Testis (tissue), 5 donors: ENCODE measurements at places on chromosomes 4 and X. TPM values are rescaled to one million over a fixed set of nuclear protein-coding genes. Genes with fewer than 3 reads are reported as not detected.

Gene POU3F4
- total RNA-seq = not detected

GRCh38 chr4:186726426-186727168 is 2.9 kb upstream of the FAT1 start:
- H3K27me3 ChIP-seq = no peaks in the 10 kb centered on the region
- H3K4me3 ChIP-seq = peak overlapping the region; percentile 86
- peaks cover 21% of the 10 kb centered on the region for H3K4me1 ChIP-seq

- DNase-seq = no peak
- no peak overlapping the region for H3K27ac ChIP-seq
- no peaks in the 10 kb centered on the region for H3K36me3 ChIP-seq
- H3K4me1 ChIP-seq = no peaks in the 10 kb centered on the region
Observed at GRCh38 chrX:76064825-76065224, 108.0 kb upstream of the PBDC1 start.

DNA sequence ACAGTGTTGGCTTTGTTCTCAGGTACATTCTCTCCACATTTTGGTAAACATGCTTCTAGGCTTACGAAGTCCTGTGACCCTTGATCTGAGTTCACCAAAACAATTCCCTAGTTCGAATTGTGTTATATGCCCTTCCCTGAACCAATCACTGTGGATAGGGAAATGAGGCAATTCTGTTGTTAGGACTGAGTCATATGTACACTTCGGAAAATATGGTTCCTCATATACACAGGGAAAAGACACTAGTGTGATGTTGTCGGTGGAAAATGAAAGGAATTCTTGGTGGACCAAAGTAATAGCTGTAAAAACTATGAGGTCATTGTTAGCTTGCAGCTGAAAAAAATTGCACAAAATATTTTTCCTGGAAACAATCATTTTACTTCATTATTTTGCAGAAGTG is 46.6 kb upstream of the MAGEC2 start:
- no peaks in the 10 kb centered on the region for H3K36me3 ChIP-seq
- no peak for DNase-seq
- H3K4me3 ChIP-seq = no peak overlapping the region
- no peak overlapping the region for H3K27ac ChIP-seq

Gene HS6ST2
- 13.3 TPM for total RNA-seq

GRCh38 chr4:27592738-27593137 is 732.1 kb downstream of the STIM2 start:
- no peak overlapping the region for H3K4me3 ChIP-seq
- H3K4me1 ChIP-seq = no peaks in the 10 kb centered on the region
- no peaks in the 10 kb centered on the region for H3K36me3 ChIP-seq
- DNase-seq = no peak
- no peaks in the 10 kb centered on the region for H3K27me3 ChIP-seq

GRCh38 chr4:165060938-165061337 is 7.3 kb downstream of the TRIM75 start:
- H3K27me3 ChIP-seq = no peaks in the 10 kb centered on the region
- H3K27ac ChIP-seq = no peak overlapping the region
- H3K4me3 ChIP-seq = no peak overlapping the region
- DNase-seq = no peak
